ENCODE measurements at places on chromosomes 12 and 14.

DNA sequence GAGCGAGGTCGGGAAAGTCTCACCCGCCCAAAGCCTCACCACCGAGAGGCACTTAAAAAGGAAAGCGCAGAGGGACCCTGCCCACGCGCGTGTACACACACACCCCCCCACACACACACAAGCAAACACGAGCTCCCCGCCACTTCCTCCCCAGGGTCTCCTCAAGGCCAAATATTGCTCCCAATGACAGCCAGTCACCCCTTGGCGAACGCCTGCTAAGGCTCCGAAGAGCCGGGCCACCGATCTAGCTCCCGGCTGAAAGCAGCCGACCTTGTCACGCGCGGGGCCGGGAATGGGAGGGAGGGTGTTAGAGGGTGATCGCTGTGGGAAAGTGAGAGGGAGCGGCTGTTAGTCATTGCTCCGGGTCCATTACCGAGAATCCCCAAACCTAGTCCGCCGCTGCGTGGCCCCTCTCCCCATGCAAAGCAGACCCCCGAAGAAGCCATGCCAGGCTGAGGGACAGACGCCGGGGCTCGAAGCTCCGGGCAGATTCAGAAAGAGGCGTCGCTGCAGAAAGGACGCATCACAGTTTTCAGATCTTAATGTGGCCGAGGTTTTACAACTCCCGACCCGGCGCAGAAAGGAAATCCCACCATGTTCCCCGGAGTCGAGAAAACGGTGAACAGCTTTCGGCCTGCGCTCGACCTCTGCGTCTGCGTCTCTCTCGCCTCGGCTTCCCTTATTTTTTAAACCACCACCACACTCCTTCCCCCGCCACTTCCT lies 2.6 kb downstream of the BMP4 start:
- peak; percentile 55 for DNase-seq

- DNase-seq, result no peak
These were observed 954 bp downstream of the HAUS4 start for GRCh38 chr14:22955702-22956569.

GRCh38 chr14:78758333-78758732 lies 588.2 kb downstream of the NRXN3 start:
- DNase-seq, result no peak

DNA sequence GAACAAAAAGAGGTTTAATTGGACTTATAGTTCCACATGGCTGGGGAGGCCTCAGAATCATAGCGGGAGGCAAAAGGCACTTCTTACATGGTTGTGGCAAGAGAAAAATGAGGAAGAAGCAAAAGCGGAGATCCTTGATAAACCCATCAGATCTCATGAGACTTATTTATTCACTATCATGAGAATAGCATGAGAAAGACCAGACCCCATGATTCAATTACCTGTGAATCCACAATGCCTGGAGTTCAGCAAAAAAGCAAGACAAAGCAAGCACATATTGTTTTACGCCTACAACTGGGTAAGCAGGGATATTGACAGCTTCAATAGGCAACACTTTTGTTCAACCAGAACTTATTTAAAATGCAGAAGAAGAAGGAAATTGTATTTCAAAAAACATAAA lies 218.2 kb downstream of the RPL10L start:
- DNase-seq, result no peak

DNA sequence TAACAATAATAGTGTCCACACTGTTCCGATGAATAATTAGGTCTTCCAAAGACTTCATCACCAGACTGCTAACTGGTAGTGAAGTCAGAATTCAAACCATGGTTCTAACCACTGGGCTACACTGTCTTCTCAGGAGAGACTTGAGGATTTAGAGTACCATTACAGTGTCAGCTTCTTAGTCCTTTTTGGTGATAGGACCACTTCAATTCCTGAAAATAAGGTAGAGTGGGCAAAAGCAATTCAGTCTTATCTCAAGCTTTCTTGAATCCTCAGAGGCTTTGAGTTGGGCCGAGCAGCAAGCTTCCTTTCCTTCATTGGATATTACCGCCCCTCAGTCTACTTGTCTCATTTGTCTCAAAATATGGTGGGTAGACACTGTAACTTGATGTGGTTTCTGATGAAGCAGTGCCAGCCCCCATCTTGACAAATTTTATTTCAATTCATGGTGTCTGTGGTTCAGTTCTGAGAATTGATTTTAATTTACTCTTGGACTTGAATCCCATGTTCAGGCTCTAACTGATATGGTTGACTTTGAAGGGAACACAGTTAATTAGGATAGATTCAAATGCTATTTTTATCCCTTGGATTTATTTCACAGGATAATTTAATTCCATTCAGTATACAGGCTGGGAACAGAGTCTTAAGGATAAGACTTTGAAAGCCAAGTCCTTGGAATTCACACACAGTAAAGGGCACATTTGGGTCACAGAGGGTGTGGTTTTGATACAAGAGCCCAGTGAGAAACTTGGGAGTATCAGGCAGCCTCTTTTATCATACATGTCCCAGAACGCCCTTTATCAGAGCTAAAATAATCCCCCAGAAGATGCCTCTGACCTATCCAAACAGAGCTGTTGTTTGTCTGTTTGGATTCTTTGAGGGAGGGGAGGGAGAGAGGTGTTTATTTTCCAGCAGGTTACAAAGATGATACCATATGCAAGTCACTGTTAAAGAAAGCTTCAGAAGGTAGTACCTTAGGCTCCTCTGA lies 167.3 kb downstream of the PRKCH start:
- DNase-seq, result no peak

DNA sequence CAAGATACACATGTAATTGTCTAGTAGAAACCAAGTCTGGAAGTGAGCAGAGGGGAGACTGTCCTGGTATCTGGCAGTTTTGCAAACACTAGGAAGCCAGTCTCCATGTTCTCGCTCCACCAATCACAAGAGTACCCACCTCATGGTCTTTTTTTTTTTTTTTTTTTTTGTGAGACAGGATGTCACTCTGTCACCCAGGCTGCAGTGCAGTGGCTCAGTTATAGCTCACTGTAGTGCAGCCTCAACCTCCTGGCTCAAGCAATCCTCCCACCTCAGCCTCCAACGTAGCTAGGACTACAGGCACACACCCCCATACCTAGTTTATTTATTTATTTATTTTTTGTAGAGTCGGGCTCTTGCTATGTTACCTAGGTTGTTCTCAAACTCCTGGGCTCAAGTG lies 189.2 kb downstream of the EFCAB11 start:
- DNase-seq, result no peak
